ENCODE measurements at places on chromosomes 13 and 19.
A peak's percentile ranks its signal among the peaks of the same experiment; 100 is the strongest.

DNA sequence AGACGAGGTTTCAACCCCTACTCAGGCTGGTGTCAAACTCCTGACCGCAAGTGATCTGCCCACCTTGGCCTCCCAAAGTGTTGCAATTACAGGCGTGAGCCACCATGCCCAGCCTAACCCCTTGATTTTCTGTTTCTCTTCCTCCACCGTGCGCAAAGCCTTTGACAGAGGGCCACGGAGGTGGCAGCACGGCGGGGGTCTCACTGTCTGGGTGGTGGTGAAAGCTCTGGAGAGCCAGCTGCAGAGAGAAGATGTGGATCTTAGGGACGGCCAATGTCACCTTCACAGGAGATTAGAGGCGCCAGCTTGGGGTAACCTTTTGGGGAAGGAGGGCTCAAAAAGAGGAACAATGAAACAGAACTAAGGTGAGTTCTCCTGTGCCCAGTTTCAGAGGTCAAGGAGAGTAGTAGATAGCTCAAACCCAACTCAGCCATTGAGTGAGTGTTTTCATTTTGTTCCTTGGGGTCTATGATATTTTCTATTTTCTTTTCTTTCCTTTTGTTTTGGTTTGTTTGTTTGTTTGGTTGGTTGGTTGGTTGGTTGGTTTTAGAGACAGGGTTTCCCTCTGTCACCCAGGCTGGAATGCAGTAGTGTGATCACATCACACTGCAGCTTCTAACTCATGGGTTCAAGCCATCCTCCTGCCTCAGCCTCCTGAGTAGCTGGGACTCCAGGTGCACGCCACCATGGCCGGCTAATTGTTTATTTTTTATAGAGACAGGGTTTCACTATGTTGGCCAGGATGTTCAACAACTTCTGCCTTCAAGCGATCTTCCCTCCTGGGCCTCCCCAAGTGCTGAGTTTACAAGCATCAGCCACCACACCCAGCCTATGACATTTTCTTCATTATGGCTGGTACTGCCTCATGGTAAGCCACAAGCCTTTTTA lies 37.7 kb downstream of the GPR42 start:
- no peak for DNase-seq

- peak; percentile 20 for DNase-seq
These were observed 7.5 kb downstream of the ARL11 start for GRCh38 chr13:49635599-49636433.

- DNase-seq = no peak
These were observed 23.1 kb downstream of the SIGLEC5 start for GRCh38 chr19:51607077-51607476.

GRCh38 chr19:18282021-18282787 lies 782 bp upstream of the JUND start:
- DNase-seq = peak; percentile 36

- DNase-seq = no peak
These were observed 21.4 kb downstream of the MAP2K2 start for GRCh38 chr19:4102339-4103079.

DNA sequence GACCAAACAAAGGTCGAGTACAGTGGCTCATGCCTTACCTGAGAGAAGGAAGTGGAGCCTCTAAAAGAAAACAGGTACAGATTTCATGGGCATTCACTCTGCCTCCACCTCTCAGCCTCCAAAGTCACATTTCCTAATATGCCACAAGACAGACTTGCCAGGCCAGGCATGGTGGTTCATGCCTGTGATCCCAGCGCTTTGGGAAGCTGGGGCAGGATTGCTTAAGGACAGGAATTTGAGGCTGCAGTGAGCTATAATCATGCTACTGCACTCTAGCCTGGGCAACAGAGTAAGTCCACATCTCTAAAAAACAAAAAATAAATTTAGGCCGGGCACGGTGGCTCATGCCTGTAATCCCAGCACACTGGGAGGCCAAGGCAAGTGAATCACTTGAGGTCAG lies 10.9 kb upstream of the DNMT1 start:
- DNase-seq = no peak

DNA sequence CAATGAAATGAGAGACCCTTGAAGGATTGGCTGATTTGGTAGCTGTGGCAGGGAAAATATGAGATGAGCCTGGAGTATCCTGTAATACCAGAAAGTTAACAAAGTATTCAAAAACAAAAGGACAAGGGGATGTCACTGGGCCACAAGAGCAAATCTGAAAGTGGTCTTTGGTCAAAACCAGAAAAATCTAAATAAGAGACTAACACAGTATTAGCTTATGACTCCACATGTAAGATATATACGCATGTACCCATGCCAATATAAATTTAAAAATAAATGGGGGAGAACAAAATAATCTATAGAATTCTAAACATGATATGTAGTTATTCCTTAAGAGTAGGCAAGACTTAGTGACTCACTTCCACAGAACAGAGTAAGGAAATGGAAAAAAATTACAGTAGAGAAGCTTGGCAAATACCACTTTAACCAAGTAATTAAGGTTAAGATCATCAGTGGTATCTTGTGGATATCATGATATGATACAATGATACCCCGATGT lies 16.9 kb downstream of the KLF12 start:
- DNase-seq = no peak

DNA sequence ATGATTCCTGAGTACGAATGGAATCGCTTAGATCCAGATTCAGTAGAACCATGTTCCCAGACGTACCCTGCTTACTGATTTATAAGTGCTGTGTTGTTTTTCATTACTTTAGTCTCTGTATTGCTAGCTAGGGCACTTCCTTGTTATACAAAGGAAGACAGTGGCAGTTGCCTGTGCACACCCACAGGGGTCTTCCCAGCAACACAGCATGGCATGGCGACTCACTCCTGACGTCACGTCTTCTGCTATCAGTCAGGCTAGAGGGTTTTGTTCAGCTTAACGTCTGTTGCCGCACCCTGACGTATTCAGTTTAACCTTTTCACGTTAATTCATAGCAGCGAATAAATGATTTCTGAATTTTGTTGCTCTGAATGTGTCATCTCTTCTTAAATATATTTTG lies 295.1 kb downstream of the MYO16 start:
- DNase-seq = no peak

- DNase-seq = no peak
These were observed 20.8 kb downstream of the NLRP4 start for GRCh38 chr19:55857149-55857548.

DNA sequence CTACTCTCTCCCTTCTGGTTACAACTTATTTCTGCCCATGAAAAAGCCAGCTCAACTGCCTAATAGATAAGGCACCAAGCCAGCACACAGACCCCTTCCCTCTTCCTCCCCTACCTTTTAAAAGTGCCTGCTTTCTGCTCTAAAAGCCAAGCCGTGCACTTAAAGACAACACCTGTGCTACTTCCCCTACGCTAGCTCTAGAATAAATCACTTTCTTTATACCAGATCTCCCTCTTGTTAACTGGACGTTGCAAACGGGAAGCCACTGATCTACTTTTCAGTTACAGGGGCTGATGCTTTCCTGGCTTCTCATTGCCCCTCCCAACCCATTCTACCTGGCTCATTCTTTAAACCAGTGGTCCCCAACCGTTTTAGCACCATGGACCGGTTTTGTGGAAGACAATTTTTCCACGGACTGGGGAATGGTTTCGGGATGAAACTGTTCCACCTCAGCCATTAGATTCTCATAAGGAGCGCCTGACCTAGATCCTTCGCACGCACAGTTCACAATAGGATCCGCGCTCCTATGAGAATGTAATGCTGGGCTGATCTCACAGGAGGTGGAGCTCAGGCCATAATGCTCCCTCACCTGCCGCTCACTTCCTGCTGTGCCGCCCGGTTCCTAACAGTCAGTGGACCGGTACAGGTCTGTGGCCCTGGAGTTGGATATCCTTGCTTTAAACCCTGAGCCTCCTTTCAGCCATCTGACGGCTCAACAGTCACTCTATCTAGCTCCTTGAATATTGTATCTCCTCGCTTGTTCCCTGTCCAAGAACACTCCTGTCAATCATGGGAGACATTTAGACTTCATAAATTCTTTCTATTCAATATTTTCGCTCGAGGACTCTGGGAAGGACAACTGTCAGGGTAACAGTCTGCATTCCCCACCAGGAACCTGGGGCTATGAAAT lies 841 bp upstream of the ZNF223 start:
- peak; percentile 36 for DNase-seq

DNA sequence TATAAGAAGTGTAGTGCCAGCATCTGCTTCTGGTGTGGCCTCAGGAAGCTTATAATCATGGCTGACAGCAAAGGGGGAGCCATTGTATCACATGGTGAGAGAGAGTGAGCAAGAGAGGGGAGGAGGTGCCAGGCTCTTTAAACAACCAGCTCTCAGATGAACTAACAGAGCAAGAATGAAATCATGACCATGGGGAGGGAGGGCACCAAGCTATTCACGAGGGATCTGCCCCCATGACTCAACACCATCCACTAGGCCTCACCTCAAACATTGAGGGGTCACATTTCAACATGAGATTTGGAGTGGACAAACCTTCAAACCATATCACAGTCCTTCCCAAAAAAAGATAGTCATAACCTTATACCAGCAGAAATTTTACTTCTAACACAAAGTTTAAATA lies 174.0 kb downstream of the GPC5 start:
- DNase-seq = no peak

- DNase-seq = no peak
These were observed 9.8 kb upstream of the MZF1 start for GRCh38 chr19:58582985-58583384.

- DNase-seq = no peak
These were observed 1043.4 kb downstream of the DIAPH3 start for GRCh38 chr13:59120297-59120843.

DNA sequence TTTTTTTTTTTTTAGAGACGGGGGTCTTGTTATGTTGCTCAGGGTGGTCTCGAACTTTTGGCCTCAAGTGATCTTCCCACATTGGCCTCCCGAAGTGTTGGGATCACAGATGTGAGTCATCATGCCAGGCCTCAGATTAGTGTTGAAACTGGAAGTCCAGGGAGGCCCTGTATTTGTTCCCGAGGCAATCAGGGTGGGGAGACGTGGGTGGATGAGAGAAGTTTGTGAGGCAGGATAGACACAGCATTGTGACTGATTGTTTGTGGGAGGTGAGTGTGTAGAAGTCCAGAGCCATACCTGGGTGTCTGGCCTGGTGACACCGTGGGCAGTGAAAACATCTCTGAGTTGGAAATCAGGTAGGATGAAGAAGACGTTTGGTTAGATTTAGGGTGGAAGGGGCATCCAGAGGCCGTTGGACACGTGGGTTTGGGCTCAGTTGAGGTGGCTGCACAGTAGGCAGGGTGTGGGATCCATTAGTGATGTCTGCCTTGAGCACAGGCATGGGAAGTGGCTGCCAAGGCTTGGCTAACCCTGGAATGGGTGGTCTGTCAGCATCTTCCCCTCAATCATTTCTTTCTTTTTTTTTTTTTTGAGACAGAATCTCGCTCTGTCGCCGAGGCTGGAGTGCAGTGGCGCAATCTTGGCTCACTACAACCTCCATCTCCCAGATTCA lies 12.4 kb downstream of the RTN2 start:
- DNase-seq = no peak

GRCh38 chr13:78607409-78608251 lies 4.3 kb upstream of the POU4F1 start:
- no peak for DNase-seq

DNA sequence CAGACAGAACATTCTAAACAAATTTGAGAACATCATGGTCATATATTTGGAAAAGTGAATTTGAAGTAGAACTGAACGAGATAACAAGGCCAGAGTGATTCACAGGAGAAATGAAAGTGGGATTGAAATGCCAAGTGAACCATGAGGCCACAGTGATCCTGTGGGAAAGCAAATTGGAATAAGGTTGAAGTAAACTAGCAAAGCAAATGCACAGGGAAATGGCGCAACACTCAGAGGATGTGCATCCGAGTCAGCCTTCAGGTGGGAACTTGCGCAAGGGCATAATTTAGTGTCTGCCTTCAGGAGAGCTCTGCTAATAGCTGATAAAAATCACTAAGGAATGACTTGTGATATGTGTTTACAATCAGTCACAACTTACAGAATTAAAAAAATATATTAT lies 696.6 kb downstream of the LIG4 start:
- no peak for DNase-seq

- no peak for DNase-seq
These were observed 1193.5 kb downstream of the PCDH9 start for GRCh38 chr13:66036636-66037035.
